ENCODE measurements at places on chromosomes 4 and X.

- DNase-seq, result no peak
Observed at GRCh38 chr4:188683571-188683970, 544.3 kb downstream of the TRIML1 start.

DNA sequence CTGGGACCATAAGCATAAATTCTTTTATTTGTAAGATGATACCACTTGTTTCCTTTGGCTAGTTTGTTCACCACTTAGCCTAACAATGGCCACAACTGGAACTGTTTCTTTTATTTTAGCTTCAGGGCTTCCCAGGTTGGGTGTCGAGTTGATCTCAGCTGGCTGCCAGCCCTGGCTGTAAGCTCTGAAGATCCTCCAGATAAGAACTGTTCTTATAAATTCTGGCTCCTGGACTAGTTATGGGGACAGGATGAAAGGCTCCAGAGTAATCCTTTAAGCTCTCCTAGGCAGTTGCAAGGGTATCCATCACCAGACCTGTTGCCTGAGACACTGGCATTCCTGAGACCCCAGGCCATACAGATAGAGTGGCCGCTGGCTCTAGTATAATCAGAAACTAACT, 129.4 kb upstream of the ACSL4 start:
- no peak for DNase-seq

DNA sequence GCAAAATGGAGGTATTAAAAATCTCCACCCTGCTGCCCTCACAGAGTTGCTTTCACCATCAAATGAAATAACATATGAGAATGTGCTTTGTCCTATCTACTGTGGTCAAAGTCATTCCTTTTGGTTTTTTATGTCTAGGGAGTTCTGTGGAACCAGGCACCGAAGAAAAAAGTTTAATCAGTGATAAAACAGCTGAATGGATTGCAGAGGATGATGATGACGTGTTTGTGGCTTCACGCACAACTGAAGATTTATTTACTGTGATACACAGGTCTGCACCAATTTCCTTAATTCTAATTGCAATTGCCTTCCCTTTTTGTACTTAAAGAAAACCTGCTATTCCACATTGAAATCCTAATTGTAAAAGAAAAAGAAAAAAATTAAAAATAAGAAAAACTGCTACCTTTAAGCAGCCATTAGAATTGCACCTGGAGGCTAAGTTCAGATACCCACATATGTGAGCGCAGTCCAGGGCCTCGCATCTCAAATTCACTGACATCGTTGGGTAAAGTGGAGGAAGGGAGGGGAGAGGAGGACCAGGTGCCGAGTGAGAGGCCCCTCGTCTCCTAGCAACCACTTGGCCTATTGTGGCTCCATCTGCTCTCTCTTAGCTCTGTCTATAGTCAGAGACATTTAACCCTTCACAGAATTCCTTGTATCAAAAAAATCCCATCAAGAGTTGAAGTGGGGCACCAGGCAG, 10.5 kb upstream of the RTL5 start:
- DNase-seq, result peak; percentile 93

DNA sequence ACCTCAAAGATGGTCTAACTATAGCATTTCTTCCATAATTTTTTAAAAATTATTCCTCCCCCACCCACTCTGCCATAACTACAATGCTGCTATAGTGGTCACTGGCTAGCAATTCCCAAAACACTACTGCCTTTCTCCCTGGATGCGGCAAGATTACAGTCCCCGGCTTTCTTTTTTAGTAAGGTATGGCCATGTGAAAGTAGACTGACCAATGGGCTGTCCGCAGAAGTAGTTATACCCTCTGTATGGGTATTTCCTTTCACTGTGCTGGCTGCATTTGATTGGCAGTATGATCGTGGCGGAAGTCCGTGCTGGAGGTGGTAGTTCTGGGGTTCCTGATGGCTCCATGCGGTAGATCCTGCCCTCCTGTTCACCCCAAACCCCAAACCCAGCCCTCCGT, 166.0 kb downstream of the FBXO8 start:
- no peak for DNase-seq

GRCh38 chr4:40308528-40309122, 26.5 kb upstream of the CHRNA9 start:
- no peak for DNase-seq

- DNase-seq, result no peak
Observed at GRCh38 chr4:94588896-94589693, 137.4 kb downstream of the PDLIM5 start.

GRCh38 chr4:3192188-3192587, 56.8 kb upstream of the MSANTD1 start:
- DNase-seq, result no peak

DNA sequence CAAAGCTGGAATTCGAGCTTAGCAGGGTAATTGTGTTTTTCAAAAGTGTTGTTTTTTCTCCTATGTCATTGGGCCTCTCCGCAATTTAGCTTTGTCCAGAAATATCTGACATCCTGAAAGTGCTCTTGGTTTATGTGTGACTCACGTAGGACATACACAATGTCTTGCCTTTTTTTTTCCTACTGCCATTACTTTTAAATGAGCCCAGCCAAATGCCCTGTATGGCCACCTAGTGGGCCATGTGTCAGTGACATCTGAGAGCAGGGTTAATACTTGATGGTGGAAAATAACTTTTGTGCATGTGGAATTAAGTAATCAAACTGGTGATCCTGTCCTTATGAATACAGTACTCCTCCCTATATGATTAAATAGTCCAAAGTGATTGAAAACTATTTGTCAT, 1411.1 kb upstream of the TENM3 start:
- no peak for DNase-seq

- no peak for DNase-seq
Observed at GRCh38 chrX:132539611-132540010, 50.8 kb upstream of the MBNL3 start.

DNA sequence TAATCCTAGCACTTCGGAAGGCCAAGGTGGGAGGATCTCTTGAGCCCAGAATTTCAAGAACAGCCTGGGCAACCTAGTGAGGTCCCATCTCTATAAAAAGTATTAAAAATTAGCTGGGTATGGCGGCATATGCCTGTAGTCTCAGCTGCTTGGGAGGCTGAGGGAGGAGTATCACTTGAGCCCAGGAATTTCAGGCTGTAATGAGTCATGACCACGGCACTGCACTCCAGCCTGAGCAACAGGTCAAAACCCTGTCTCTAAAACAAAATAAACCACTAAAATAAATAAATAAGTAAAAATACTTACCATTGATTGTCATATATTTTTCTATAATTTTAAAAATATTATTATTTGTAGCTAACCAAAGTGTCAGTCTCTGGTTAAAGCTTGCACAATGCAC, 315.6 kb upstream of the SMIM31 start:
- no peak for DNase-seq

DNA sequence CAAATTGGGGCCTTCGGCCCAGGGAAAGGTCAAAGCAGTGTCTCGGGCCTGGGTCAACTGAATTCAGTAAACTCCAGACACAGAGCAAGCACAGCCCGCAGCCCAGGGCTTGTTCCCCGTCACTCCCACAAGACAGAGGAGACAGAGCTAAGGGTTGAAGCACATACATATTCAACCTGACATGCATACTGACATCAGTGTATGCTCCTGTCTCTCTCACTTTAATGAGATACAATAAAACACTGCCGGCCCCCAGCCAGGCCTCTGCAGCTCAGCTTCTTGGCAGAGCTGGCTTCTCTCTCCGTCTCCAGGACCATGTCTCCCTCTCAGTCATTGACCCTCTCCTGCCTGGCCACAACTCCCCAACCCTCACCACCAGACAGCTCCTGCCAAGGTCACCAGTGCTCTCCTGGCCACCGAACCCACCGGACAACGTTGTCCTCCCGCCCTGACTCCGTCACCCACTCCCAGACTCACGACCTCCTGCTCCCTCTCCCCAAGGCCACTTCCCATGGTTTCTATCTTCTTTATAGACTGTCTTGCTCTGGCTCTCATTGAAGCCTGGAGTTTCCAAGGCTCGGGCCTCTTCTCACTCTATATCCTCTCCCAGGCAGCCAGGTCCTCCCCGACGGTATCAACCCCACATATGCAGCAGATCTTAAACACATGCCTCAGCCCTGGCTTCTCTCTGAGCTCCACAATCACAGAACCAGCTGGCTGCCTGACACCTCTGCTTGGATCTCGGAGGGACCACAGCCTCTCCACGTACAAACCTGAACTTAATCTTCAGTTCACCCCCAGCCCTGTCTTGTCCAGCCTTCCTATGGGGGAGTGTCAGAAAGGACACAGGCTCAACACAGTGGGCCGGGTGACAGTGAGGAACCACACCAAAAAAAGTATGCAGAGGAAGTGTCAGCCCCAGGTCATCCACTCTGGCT, 67.7 kb upstream of the C4orf50 start:
- DNase-seq, result no peak

- peak; percentile 1 for DNase-seq
Observed at GRCh38 chrX:16592194-16592770, 57.7 kb upstream of the S100G start.

GRCh38 chrX:17767734-17768133, 30.4 kb downstream of the SCML1 start:
- no peak for DNase-seq

GRCh38 chrX:8288590-8288989, 117.5 kb upstream of the VCX2 start:
- DNase-seq, result no peak

GRCh38 chr4:113355550-113356371, 306.3 kb downstream of the ANK2 start:
- DNase-seq, result no peak

Data from SK-N-DZ (cell line).